ENCODE measurements at places on chromosomes 7 and 10.

GRCh38 chr7:45662018-45662417 is 87.8 kb downstream of the ADCY1 start:
- DNase-seq = no peak

GRCh38 chr10:680146-680545 is 9.3 kb downstream of the DIP2C start:
- no peak for DNase-seq

GRCh38 chr10:104325436-104326435 is 12.5 kb downstream of the ITPRIP start:
- no peak for DNase-seq

GRCh38 chr7:102272075-102272916 is 14.4 kb upstream of the SH2B2 start:
- DNase-seq = peak; percentile 65

- DNase-seq = no peak
Observed at GRCh38 chr7:156735851-156736250, 95.3 kb downstream of the RNF32 start.

- peak; percentile 12 for DNase-seq
Observed at GRCh38 chr7:149209518-149210269, 14.3 kb downstream of the ZNF282 start.

DNA sequence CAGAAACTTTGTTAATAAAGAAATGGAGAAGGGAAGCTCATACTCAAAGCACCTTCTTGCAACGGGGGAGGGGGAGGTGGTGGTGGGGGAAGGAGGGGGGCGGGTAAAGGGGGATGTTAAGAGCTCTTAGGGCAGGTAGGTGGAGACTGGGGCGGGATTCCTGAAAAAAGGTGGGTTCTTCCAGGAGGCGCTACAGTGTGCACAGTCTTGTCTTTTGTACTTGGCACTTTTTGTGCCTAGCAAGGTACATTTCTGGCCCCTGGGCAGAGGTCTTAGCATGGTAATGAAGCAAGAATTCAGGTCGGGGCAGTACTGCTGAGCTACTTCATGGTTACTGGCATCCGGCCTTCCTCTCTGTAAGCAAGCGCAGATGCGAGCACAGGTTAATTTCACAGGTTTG is 15.2 kb upstream of the LAMB4 start:
- DNase-seq = no peak

GRCh38 chr10:18500576-18500975 is 150.8 kb downstream of the NSUN6 start:
- DNase-seq = no peak

DNA sequence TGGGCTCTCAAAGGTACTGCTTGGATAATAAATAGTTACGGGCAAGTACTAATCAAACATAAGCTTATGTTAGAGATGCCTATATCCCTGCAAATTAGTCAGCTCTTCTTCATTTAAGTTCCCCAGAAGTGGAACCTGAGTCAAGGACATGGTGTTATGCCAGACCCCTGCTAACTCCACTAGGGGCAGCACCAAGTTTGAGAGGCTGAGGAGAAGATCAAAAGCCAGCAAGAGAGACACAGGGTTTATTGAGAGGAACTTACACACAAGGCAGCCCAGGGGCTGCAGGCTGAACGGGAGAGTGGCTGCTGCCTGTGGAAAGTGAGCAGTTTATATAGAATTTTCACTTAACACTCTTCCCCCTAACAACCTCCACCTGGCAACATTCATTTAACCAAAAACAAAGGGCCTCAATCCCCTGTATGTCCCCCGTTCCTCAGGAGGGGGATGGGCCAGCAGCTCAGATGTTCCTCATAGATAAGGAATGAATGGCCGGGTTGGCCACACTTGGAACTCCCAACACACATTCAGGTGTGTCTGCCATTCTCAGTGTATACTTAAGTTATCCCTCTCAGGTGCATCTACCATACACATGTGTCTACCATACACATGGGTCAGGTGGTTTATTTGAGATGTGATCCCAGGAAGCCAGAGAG is 62.6 kb upstream of the GHITM start:
- DNase-seq = no peak

DNA sequence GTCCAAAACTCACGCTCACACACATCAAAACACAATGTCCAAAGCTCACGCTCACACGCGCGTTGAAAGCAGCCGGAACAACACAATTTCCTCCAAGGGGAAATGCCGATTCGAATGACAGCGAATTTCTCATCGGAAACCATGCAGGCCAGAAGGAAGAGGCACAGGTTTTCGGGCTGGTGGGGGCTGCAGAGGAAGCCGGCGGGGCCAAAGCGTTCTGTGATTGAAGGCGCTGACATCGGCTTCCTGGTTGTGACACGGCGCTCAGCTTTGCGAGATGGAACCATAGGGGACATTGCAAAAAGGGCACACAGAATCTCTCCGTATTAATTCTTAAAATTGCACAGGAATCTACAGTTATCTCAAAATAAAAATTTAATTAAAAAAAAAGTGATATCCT is 61.3 kb downstream of the FOXL3 start:
- DNase-seq = no peak

- DNase-seq = no peak
Observed at GRCh38 chr10:101292194-101293006, 61.6 kb upstream of the BTRC start.

DNA sequence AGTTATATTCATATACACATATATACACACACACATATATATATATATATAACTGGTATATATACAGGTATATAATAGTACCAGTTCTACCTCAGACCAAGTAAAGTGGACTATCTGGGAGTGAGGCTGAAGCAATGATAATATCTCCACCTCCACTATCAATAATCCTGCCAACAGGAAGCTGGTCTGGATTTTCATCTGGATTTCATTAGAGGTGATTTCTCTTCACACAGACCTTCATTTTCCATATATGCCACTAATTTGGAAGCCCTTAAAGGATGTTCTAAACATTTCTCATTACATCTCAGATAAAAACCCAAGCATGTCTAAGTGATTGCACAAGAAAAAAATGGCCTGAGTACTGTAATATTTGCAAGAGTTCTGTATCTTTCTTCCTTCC is 1.7 kb upstream of the SLC35B4 start:
- DNase-seq = no peak

DNA sequence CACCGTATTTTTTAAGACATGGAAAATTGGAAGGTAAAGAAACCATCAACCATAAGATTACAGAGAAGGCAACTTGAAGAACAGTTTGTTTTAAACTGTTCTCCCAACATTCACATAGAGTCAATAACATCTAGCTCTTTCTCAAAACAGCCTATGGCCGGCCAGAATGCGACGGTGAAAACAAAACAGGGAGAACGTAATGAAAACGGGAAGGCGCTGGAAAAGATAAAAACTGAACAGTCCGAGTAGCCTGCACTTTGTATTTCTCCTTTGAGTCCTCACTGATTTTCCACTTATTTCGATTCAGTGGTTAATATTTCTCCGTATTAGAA is 637 bp downstream of the MICU1 start:
- DNase-seq = no peak

DNA sequence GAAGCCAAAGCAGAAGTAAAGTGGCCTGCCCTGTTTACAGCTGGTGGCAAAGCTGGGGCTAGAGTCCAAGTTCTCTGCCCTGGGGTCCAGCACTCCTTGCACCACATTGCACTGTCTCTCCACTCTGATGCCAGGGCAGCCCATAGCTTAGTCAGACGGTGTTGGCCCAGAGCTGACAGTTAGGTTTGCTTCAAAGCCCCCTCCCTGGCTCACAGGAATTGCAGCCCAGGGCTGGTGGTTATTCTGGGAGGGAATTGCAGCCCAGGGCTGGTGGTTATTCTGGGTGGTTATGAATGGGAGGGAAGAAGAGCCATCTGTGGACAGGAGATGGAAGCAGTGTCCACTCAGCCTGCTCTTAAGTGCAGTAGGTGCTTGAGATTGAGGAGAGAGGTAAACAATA is 88.9 kb downstream of the SCRN1 start:
- DNase-seq = no peak

DNA sequence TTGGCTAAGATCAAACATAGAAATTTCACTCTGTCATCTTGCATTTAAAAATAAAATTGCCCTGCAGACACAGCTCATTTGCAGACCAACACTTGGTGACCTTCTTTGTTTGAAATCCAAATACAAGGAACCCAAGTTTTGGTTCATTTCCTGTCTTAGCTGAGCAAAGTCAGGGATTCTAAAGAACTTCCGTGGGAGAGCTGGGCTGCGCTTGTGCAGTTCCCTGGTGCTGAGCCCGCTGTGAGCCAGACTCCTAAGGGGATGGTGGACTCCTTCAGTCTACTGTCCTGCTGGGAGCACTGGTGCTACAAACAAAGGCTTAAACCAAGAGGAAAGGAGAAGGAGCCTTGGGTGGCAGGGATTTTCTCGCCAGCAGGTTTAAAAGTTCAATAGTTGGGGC is 60.0 kb downstream of the MYOF start:
- no peak for DNase-seq

DNA sequence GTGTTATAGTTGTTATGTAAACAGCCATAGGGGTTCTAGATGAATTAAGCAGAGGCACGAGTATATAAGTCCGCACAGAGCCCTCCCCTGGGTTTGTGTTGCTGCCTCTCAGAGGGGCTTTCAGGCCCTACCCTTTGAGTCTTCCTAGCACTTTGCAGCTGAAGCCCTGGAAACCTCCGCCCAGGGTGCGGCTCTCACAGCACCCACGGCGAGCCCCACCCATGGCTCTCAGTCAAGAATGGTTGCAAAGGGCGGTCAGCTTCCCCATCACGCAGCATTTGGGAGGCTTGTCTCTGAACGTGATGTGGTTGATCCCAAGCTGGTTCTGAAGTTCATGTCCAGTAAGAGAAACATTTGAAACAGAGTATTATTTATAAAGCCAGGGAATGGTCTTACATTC is 18.8 kb upstream of the INSIG1 start:
- DNase-seq = no peak

DNA sequence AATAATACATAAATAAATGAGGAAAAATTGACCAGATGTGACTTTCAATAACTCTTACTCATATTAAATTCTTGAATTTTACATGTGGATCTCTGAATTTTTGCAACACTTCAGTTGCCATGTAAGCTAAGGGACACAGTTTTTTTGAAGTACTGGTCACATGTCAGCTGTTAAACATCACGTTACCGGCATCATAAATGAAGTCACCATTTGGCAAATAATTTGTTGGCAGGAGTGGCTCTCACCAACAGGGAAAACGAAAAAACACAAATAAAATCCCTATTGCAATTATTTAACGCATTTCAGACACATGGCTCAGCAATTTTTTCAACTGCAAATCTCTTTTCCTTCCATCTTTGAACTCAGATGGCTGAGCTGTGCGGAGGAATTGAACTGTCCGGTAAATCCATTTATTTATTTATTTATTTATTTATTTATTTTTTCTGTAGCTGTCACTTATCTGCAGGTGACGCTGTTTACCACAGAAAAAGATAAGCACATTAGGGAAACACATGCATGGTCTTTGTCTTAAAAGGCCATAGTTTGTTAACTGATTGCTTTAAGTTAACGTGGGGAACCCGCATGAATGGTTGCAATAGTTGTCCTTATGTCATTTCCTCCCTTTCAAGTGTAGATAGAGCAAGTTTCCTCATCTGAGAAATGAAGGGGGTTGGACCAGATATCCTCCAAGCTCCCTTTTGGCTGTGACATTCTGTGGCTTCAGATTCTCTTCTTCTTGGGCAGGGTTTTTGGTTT is 64.7 kb upstream of the JAZF1 start:
- DNase-seq = no peak

DNA sequence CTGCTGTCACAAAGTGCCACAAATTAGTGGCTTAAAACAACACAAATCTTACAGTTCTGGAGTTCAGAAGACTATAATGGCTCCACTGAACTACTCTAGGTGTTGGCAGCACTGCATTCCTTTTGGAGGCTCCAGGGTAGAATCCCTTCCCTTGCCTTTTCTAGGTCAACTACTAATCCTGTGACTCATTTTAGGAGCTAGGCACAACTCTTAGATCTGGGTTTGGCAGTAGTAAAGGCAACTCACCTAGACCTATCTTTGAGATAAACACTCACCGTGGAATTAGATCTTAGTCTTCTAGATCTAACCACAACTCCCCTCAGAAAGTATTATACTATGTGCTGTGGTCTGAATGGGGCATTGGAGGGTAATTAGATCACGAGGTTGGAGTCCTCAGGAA is 60.4 kb downstream of the ANKIB1 start:
- no peak for DNase-seq

- DNase-seq = no peak
Observed at GRCh38 chr7:27173956-27174873, at the start of gene HOXA10. HOXA10 (minus strand) TSS chr7:27174320; CDS start chr7:27174306, 14 bp downstream.

DNA sequence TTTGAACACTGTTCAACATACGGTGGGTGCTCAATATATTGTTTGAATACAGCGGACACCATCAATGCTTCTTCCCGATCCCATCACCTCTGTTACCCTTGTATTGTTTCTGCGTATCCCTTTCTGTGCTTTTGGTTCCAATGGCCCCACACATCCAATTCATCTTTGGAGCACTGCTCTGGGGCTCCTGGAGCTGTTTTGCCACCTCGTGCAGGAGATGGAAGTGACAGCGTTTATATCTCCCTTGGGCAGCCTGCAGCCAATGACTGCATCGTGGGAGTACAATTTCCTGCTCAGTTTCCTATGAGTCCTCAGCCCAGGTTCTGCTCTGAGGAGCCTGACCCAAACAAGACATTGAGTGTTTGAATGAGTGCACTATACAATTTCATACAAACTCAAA is 50.2 kb upstream of the PIK3CG start:
- no peak for DNase-seq

GRCh38 chr10:77403761-77404160 is 233.8 kb downstream of the KCNMA1 start:
- no peak for DNase-seq

GRCh38 chr10:27446091-27446918 is 57.8 kb upstream of the RAB18 start:
- DNase-seq = no peak

GRCh38 chr10:62092301-62093030 is 176.2 kb downstream of the RTKN2 start:
- DNase-seq = no peak

- DNase-seq = no peak
Observed at GRCh38 chr7:115491744-115492380, 538.7 kb downstream of the TFEC start.

GRCh38 chr7:120717166-120717565 is 140.8 kb downstream of the TSPAN12 start:
- DNase-seq = no peak

- no peak for DNase-seq
Observed at GRCh38 chr10:19803676-19804075, 12.6 kb upstream of the PLXDC2 start.

DNA sequence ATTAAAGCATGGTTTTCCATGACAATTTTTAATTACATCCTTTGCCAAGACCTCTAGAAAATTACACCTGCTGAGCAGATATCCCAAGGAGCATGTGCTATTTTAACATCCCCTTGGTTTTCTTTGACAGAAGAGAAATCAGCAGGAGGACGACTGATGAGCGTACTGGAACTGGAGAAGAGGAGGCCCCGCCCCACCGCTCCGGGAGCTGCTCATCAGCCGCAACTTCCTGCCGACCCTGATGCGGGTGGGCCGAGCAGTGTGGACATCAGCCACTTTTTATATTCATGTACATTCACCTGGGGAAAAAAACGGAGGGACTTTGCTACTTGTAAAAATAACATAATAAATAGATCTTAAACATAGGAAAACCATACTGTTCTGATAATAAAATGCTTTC is 54.2 kb downstream of the CDC123 start:
- DNase-seq = no peak

- DNase-seq = no peak
Observed at GRCh38 chr7:157814931-157815705, 478.3 kb downstream of the DNAJB6 start.

All from stimulated activated CD4-positive, alpha-beta T cell treated with anti-CD3 and anti-CD28 coated beads, Interleukin-1b, Interleukin-23, amount 100 ng/mL, for 1 hour (primary cell).